ENCODE measurements at places on chromosomes 12 and 14.
A peak's percentile ranks its signal among the peaks of the same experiment; 100 is the strongest.

DNA sequence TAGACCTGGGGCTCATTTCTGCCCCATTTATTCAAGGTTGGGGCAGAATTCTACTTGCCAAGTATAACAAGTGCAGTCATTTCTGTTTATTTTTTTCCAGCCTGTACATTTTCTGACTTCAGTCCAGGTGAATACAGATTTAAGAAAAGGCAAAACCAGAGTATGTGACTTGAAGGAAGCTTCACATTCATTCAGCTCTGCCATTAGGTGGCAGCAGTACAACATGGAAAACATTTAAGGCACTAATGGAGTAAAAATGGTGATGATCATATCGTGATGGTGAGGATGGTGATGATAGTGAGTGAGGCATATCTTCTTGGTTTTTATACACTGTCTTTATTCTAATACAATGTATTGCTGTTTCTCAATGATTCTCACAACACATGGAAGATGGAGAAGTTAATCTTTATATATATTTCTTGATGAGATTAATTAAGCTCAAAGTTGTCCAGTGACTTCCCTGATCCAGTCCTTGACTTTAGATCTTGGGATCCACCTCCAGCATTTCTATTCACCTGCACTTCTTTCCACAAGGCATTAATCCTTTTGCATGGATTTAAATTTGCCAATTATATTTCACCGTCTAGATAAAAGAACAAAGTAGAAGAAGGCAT, 176.7 kb upstream of the SEL1L start:
- peak; percentile 67 for DNase-seq

DNA sequence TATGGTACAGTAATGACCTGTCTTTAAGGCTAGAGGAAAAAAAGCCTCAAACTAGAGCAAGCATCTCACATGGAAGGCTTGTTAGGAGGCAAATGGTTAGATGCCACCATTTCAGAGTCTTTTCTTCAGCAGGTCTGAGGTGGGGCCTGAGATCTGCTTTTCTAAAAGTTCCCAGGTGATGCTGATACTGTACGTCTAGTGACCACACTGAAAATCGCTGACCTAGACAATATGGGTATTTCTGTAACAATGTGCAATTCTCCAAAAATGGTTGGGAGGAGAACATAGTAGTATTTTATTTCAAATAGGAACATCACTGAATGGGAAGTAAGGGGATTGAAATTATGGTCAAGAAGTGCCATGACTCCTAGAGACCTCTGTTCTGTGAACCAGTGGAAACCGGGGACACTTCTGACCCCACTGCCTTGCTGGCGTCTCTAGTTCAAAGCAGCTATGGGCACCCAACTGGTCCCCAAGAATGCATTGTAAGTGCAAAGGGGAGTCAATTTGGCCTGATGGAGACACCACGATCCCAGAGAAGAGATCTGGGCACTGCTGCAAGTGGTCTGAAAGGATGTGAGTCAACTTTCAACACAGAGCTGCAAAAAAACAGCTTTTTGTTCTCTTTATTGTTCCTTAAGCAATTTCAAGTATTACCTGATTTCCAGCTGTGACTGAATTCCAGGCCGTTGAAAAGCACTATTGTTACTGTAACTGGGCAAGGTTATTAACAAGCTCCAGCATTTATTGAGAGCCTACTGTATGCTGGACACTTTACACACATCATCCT, 54.4 kb upstream of the PLEKHG7 start:
- no peak for DNase-seq

- DNase-seq: peak; percentile 48
Observed at GRCh38 chr14:69242311-69243224, 17.4 kb upstream of the GALNT16 start.

GRCh38 chr12:88365403-88365802, 214.9 kb downstream of the KITLG start:
- no peak for DNase-seq

DNA sequence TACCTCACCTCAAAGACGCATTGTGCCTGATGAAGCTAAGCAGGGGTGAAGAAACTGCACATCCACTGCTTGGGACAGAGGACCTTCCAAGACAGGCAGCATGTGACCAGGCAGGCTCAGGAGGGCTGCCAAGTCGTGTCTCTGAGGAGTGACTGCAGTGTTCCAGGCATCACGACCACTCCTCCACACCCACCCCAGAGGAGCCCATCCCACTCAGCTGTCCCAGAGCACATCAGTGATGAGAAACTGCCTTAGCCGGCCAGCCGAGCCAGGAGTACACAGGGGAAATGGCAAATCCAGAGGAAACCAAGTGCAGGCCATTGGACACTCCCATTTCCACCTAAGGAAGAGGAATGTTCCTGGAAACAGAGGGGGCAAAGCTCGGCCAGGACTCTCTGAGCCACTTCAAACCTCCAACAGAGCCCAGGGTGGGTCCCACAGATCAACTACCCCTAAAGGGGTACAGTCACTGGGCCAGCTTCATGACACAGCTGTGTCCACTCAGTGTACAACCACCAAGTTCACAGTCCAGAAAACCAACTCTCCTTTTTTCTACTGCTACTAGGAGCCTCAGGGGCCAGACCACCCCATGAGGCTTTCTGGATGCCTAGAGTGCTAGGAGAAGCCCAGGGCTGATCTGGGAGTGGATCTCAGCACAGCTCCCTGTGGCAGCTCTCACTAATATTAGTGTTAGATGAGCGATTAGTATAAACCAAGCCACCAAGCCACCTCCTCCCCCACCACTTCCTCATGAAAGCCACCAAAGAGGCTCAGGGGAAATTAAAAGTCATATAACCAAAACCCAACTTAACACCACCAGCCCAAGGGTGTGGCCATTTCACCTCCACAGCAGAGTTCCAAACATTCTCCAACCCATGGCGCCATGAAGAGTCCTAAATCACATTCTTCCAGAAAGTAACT, 15.4 kb downstream of the PXN start:
- no peak for DNase-seq

DNA sequence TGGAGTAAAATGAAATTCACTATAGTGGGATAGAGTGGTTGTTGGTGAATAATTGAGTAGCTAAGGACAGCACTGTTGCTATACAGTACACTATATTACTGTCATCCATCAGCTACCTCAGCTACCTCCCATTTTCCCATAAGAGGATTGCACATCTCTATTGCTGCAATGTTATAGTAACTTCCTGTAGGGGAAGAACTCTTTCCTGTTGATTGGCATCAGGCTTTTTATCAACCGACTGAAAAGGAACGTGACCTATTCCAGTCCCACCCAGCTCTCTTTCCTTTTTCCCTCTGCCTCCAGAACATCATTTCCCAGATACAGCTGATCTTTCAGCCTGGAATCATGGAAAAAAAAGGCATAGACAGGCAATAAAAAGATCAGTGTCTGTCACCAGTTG, 117.4 kb downstream of the ADAMTS20 start:
- DNase-seq: no peak

DNA sequence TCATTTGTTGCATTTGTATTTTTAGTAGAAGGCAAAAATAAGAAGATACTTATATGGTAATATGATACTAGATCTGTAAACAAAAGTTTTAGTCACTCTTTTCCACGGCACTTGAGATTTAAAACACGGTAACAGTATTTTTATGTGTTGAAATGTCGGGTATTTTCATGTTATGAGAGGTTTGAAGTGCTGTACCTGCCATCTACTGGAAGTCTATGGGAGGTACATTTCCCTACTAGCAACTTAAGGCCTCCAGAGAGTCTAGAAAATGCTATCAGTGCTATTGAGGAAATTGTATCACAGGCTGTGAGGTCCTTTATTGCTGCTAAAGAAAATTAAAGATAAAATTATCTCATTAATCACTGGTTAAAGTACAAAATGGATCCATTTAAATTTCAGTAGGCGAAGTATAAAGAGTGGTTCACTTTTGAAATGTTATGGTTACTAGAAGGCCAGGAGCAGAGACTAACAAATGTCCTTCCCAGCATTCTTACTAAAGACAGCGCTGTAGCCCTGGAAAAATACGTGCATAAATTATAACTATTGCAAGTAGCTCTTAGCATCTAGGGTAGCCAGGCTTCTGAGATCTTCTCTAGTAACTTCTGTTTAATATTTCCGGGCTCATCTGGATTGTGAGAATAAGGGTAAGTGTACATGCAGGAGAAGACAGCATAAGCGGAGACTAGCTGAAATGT, 77.6 kb upstream of the PRKD1 start:
- DNase-seq: peak; percentile 87

DNA sequence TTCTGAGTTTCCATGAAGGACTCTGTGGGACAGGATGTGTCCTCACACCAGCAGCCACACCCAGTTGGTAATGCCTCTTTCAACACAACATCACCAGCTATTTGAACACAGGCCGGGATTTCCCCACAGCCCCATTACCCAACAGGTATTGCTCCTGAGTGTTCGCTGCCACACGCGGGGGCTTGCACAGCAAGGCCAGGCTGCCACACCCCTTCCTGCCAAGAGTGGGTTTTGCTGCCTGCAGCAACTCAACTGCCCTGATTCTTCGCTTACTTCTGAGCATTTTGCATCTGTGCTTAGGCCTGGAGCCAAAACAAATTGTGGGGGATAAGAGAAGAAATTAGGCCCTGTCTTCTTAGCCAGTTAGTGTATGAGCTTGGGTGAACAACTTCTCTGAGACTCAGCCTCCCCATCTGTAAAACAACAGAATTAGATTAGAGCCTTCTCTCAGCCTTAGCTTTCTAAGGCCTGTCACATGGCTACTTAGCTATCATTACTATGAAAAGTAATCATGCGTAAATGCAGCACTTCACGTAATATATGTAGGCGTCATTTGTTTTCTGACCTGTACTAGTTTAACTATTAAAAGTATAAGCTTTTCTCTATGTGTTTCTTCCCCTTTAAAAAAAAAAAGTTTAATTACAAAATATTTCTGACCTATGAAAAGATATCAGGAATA, 20.0 kb downstream of the CKAP4 start:
- DNase-seq: no peak

- DNase-seq: peak; percentile 97
Observed at GRCh38 chr12:94262228-94263010, 114.0 kb downstream of the PLXNC1 start.

GRCh38 chr14:32331206-32331605, 2.1 kb downstream of the AKAP6 start:
- DNase-seq: peak; percentile 9

DNA sequence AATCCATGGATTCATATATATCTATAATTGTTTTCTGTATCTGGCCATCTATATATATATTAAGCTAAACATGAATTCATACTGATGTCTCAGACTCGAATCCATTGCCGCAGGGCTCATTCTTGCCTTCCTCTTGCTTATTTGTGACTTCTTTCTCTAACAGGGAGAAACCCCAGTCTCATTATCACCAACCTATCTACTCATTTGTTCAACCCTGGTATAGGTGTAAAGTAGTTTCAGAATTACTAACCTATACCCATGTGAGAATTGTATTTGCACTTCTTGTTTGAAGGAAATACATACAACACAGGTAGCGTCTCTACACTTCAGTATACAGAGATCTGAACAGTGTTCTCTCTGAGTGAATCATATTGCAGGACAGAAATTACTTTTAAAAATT, 77.7 kb downstream of the PTPN11 start:
- DNase-seq: no peak

- DNase-seq: no peak
Observed at GRCh38 chr14:84442521-84442920, 1087.4 kb upstream of the FLRT2 start.

GRCh38 chr14:59376686-59377085, 88.5 kb downstream of the GPR135 start:
- no peak for DNase-seq

GRCh38 chr14:36012621-36013020, 163.9 kb downstream of the PTCSC3 start:
- DNase-seq: no peak

DNA sequence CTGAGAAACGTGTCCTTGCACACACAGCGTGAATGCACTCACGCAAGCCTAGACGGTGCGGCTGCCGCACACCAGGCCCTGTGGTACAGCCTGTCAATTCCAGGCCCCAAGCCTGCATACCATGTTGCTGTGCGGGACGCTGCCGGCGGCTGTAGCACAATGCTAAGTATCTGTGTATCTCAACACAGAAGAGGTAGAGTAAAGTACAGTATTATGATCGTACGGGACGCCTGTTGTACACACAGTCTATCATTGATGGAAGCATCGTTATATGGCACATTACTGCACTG, 45.0 kb downstream of the AMN start:
- DNase-seq: no peak

DNA sequence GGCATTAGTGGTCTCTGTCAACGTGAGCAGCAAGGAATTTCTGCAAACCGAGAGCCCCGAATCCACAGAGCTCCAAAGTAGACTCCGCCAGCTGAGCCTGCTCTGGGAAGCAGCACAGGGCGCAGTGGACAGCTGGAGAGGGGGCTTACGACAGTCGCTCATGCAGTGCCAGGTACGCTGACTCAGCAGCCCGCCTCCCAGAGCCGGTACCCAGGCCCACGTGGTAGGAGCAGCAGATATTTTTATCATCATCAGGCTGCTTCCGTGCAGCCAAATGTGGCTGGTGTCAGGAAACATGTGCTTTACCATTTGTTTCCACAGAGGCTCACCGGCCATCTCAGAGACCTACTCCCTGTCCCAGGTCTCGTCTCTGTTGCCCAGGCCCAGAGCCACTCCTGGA, 73.7 kb downstream of the ESR2 start:
- DNase-seq: no peak

DNA sequence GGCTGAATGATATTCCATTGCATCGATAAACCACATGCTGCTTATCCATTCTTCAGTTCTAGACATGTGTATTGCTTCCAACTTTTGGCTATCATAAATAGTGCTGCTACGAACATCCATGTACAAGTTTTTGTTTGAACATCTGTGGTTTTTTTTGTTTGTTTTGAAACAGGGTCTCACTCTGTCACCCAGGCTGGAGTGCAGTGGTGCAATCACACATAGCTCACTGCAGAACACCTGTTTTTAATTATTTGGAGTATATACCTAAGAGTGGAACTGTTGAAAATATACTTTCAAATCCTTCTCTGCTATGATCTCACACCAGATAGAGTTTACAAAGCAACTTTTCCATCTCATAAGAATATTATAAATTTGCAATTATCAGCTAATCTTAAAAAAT, 124.2 kb downstream of the TTC7B start:
- DNase-seq: no peak

GRCh38 chr12:45730348-45731189, 1.1 kb downstream of the ARID2 start:
- DNase-seq: peak; percentile 61

DNA sequence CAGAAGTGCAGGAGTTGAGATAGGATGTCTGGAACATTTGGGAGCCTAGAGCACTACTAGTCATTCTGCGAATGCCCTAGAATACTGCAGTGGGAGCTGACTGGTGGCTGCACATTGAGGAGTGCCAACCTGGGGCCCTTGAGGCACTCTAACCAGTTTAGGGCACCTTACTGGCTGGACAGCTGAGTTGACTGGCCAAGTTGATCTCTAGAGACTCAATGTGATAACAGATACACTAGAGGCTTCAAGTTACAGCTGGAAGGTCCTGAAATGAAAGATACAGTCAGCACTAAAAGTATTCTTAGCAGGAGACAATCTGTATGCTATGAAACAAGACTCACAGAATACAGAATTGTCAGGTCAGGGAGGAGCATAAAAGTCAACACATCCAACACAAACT, 8.0 kb downstream of the SLC8A3 start:
- no peak for DNase-seq

DNA sequence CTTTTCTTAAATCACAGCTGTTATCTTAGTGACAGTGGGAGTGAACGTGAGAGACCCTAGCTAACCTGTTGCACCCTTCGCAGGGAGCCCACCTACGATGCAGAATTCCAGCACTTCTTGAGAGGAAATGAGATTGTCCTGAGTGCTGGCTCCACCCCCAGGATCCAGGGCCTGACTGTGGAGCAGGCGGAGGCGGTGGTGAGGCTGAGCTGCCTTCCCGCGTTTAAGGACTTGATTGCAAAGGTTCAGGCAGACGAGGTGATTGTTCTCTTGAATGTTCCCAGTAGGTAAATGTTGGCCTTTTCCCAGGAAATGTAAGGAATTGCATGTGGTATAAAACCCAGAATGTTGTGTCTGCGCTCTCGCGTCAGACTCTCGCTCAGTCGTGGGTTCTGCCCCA, 46.7 kb downstream of the HSP90AA1 start:
- DNase-seq: no peak
